T-helper 2 cell (primary cell): ENCODE measurements at places on chromosomes 7 and 10.

DNA sequence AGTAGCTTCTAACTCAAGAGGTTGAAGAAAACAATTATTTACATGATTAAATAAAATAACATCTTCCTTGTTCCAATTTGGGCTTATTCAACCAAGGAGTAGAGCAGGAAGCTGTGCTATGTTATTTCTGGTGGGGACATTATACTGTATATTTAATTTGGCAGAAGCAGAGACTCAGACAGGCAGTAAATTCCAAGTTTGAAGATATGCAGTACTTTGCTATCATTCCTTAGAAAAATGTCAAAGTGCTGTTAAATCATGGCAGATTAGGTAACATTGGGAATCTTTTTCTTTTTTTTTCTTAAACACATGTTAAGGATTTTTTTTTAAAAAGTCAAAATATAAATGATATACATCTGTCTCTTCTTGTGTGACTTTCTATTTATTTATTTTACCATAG is 190.1 kb downstream of the SUGCT start:
- no peak for DNase-seq

- DNase-seq, result no peak
Measured at GRCh38 chr7:82722946-82723345, 279.4 kb upstream of the CACNA2D1 start.

DNA sequence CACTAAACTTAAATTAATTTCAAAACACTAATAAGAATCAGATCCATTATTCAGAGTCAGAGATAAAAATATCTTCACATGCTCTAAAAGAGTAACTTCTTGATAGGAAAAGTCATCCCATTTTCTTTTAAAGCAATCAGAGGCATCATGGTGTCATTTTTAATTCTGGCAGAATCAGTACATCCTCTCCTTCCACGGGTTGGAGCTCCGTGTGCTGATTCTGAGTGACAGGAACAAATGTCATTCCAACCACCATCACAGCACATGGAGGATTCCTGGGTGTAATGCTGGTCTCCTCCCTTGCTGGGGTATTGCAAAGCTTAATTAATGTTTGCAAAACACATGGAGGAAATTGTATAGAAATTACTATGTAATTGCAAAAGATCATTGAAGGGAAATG is 114.5 kb upstream of the IMMP2L start:
- DNase-seq, result no peak

DNA sequence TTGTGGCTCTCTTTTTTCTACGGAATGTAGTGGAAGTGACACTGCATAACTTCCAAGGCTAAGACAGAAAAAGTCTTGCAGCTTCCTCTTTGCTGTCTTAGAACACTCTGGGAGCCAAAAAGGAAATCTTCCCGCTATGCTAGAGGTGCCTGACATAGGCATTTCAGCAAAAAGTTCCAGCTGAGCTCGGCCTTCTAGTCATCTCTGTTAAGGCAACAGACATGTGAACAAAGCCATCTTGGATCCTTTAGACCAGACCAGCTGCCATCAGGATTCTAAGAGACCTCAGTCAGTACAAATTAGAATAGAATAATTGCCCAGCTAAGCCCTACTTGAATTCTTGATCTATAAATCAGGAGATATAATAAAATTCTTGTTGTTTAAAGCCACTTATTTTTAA is 16.3 kb upstream of the COL1A2 start:
- no peak for DNase-seq

DNA sequence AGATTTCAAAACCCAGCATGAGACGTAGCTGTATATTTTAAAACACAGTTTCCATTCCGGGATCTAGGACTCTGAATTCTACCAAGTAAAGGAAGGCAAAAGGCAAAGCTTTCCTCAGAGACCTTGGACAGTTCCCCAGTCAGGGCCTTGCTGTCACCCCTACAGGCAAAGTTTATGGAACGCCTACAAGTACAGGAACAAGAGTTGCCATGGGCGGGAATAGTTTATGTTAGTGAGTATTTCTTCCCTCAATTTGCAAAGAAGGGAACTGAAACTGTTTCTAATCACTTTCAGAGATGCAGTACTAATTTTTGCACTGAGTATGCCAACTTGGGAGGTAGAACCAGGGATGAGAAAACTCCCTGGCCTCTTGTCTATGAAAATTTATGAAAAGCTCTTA is 68.2 kb upstream of the LRGUK start:
- DNase-seq, result no peak
